ENCODE measurements at places on chromosomes 6 and 20. TPM values are rescaled to one million over a fixed set of nuclear protein-coding genes. Genes with fewer than 3 reads are reported as not detected.
A peak's percentile ranks its signal among the peaks of the same experiment; 100 is the strongest.

DNA sequence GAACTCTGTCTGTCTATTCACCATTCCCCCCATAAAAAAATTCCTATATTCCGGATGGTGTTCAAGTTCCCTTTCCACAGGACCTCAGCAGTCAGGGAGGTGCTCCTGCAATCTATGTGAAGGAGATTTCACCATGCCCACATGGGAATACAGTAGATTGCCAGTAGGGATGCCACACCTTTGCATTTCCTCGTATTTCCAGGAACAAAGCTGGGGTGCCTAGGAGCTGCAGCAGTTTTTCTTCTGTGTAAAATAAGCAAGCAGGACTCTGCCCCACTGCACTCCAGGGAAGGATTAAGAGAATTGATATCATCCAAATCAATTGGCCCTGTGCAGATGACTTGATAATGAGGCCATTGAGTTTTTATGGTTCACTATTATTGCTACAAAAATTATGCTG is 7.4 kb upstream of the KIF16B start:
- DNase-seq: no peak

DNA sequence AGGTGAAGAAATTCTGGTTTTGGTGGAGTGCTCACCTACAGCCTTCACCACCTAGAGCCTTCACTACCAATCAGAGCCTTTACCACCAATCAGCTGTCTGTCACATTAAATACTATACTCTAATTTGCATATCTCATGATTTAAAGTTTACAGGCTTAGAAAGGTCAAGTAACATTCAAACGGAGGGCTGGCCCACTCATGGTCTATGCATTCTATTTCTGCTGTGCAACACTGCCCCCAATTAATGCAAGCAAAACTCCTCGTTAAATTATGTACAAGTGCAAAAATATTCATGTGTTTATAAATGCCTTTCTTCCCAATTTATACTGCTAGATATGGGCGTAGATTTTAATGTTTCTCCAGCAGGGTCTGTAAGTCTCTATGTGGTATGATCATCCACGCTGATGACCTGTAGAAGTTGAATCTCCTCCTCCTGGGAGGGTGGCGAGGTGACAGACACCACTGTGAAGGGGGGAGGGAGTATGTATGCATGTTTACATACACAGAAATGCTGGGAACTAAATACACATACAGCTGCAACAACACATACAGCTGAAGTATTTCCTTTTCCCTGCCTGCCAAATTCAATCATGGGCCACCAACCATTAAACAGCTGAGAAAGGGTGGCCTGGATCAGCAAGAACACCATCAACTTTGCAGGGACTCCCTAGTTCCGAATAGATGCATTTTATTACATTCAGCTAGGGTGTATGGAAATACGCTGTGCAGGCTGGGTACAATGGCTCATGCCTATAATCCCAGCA is 13.1 kb downstream of the RRAGD start:
- no peak for DNase-seq

GRCh38 chr6:112325444-112325843 is 21.7 kb upstream of the RFPL4B start:
- DNase-seq: no peak

GRCh38 chr6:138162955-138163575 is 1.3 kb downstream of the ARFGEF3 start:
- DNase-seq: no peak

DNA sequence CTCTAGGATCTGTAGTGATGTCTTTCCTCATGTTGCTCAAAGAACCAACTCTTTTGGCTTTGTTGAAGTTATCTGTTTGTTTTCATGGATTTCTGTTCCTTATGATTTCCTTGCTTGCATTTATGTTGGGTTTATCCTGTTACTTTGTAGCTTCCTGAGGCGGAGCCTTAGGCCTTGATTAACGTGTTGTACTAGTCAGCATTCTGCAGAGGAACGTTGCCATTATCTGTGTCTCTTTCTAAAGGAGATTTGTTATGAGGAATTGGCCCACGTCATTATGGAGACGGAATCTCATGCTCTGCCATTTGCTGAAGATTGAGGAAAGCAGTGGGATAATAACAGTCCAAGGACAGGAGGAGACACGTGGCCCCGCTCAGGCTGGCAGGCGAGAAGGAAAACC is 29.9 kb downstream of the UCKL1 start:
- no peak for DNase-seq

DNA sequence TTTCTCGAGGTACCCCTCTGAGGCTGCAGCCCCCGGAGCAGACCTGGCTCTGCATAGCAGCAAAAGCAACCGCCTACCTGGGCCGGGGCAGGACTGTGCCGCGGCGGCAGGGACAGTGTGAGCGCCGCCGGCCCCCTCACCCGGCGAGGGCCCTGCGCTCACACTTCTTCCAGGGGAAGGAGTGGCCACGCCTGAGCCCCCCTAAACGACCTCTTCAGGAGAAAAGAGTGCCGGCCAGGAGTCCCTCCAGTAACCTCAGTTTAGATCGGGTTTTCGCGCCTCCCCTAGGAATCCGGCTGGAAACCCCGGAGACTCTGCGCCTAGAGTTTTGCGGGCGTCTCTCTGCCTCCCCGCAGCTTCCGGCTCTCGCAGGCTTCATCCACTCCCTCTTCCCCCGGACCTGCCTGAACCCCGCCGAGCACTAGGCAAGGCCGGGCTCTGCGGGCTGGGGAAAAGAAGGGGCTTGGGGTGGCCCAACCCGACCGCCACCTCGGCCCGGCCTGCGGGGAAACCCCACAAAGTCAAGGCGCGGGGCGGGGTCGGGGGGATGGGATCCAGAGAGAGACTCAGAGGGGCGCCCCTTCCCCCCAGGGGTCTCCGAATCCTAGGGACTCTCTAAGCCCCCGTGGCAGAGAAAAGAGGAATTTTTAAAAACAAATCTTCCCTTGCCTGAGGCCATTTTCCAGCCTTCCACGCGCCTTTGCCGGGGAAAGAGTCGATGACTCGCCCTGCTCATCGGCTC is 558 bp downstream of the LINC00237 start:
- DNase-seq: no peak

- no peak for DNase-seq
Measured at GRCh38 chr6:137357263-137357947, 136.8 kb downstream of the OLIG3 start.

- DNase-seq: no peak
Measured at GRCh38 chr6:167710363-167710920, 116.3 kb upstream of the AFDN start.

DNA sequence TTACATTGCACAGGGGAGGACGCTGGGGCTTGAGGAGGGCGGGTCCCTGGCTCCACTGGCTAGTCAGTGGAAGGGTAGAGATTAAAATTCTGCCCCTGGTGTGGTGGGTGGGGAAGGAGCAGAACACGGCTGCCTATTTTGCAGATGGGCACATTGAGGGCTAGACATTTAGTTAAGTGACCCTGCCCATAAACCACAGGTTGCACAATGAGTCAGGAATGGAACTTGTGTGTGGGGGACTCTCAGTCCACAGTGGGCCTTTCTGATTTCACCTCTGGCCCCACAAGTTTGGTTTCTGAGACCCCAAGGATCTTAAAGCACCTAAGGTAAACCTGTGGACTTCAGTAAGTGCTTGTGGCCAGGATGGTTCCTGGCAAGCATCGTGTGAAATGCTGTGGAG is 22.0 kb upstream of the CCDC167 start:
- DNase-seq: no peak

GRCh38 chr20:22626496-22626895 is 42.1 kb upstream of the FOXA2 start:
- no peak for DNase-seq

DNA sequence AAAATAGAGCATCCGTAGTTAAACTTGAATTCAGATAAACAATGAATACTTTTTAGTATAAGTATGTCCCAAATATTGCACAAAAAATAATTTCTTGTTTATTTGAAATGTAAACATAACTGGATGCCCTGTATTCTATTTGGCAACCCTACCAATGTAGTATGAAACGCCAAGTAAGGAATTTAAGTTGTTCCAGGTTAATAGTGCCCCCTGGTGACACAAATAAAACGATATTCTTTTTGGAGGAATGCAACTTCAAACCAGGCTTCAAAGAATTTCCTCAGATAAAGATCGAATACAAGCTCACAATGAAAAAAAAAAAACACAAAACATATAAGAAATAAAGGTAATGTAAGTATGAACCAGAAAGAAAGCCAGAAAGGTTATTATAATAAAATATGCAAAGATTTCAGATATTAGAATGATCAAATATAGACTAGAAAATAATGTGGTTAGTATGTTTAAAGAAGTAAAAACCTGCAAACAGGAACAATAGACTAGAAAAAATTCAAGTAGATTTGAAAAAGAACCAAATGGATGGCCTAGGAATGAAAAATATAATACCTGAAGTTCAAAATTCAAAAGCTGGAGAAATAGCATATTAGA is 18.4 kb upstream of the AKAP7 start:
- no peak for DNase-seq

GRCh38 chr6:132198896-132199295 is 202.4 kb downstream of the MOXD1 start:
- DNase-seq: peak; percentile 75

GRCh38 chr6:24749297-24749696 is 25.4 kb upstream of the GMNN start:
- no peak for DNase-seq

Gene BACH2
- polyA plus RNA-seq: 0.01 TPM

Gene VSX1
- not detected for polyA plus RNA-seq

Gene HLA-G
- not detected for polyA plus RNA-seq

Gene HMGCLL1
- not detected for polyA plus RNA-seq

Gene KCNQ2
- not detected for polyA plus RNA-seq

Gene PPIL6
- 0.48 TPM for polyA plus RNA-seq
